ENCODE measurements at places on chromosomes 12 and 14. TPM values are rescaled to one million over a fixed set of nuclear protein-coding genes. Genes with fewer than 3 reads are reported as not detected.

Gene RBM25
- 161 TPM for total RNA-seq

GRCh38 chr12:89236748-89237383 lies 115.4 kb downstream of the DUSP6 start:
- no peak for DNase-seq
- H3K4me3 ChIP-seq, result no peak overlapping the region
- H3K4me1 ChIP-seq, result peaks cover 30% of the 10 kb centered on the region
- H3K27me3 ChIP-seq, result no peaks in the 10 kb centered on the region

DNA sequence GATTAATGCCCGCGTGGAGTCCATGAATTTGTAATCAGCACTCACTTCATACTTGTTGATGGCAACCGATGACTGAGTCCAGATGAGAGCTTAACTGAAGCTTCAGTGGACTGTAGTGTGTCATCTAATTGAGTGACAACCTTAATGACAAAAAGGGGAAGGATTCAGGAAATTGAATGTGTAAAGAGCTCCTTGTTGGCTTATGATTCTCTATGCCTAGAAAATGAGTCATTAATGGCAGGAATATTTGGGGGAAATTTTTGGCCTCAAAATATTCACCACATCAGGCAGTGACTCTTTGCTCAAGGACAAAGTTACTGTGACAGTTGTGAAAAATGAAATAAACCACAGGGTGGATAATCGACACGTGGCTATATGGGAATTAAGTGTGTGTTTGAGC lies 55.3 kb upstream of the STON2 start:
- no peak overlapping the region for H3K27ac ChIP-seq
- DNase-seq, result no peak
- H3K4me3 ChIP-seq, result no peak overlapping the region

Gene RAD51B
- total RNA-seq, result 20.0 TPM

Gene IGFBP6
- 0.49 TPM for total RNA-seq

Gene TMBIM4
- 24.2 TPM for total RNA-seq
